ENCODE measurements at places on chromosomes 3 and 15. TPM values are rescaled to one million over a fixed set of nuclear protein-coding genes. Genes with fewer than 3 reads are reported as not detected.

SRGAP3 gene
- 4.5 TPM for total RNA-seq

CYP1A2 gene
- total RNA-seq, result not detected

AHSG gene
- total RNA-seq, result not detected

- peak; percentile 61 for DNase-seq
Observed at GRCh38 chr3:43959498-43960447, 269.0 kb downstream of the ABHD5 start.

- DNase-seq, result no peak
Observed at GRCh38 chr3:138975351-138975750, 28.3 kb downstream of the FOXL2NB start.

DNA sequence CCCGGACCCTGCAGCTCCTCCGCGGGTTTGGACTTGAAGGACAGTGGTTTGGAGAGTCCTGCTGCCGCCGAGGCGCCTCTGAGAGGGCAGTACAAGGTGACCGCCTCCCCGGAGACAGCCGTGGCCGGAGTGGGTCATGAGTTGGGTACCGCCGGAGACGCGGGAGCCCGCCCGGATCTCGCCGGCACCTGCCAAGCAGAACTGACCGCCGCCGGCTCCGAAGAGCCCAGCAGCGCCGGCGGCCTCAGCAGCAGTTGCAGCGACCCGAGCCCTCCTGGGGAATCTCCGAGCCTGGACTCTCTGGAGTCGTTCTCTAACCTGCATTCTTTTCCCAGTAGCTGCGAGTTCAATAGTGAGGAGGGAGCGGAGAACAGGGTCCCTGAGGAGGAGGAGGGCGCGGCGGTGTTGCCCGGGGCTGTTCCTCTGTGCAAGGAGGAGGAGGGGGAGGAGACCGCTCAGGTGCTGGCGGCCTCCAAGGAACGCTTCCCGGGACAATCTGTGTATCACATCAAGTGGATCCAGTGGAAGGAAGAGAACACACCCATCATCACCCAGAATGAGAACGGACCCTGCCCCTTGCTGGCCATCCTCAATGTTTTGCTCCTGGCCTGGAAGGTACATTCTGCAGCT is 634 bp downstream of the MINDY2 start:
- peak; percentile 83 for DNase-seq
